ENCODE measurements at places on chromosomes 6 and 20. TPM values are rescaled to one million over a fixed set of nuclear protein-coding genes. Genes with fewer than 3 reads are reported as not detected.

DNA sequence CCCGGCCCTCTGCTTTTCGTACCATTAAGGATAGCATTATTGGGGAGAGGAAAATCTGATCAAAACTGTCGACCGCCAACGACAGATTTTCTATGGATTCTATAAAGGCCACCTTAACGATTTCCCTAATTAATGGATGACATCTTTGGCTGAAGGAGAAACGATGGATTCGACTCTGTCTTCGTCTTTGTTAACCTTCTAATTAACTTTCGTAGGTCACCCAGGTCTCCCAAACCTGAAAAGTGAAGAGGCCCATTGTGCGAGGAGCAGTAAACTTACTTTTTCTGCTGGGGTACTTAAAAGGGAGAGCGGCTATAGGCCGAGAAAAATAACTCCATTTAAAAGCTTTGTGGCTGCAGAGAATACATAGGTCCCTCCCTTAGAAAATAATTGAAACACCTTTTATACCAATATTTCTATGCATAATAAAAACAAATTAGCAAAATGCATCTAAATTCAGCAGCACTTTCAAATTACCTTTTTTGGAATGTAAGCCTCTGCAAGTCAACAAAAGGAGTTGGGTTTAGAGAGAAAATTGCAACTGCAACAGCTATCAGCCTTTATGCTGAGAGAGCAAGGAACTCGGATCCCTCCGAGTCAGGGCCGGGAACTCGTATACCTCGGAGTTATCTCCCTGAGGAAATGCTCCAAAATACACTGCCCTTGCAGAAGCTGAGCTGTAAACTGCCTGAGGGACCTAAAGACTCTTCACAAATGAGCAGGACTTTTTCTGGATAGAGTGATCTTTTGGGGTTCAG is 31.4 kb upstream of the NR2E1 start:
- no peak for DNase-seq

GRCh38 chr20:13874394-13875157 is 89.7 kb downstream of the NDUFAF5 start:
- DNase-seq, result no peak

DNA sequence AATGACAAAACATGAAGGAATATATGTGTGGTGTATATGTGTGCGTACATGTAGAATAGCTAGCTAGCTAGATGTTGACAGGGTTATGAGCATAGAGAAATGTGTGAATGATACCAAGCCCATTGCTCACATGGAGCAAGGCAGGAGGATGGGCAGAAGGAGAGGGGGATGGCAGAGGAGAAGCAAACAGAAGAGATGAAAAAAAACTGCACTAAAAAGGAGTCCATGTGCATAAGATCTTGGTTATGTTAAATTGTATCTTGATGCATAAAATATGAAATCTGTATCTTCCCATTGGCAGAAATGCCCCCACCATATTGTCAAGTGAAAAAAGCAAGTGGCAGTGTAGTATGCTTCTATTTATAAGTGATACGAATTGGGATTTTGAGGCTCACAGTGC is 125.1 kb downstream of the PRND start:
- no peak for DNase-seq

DNA sequence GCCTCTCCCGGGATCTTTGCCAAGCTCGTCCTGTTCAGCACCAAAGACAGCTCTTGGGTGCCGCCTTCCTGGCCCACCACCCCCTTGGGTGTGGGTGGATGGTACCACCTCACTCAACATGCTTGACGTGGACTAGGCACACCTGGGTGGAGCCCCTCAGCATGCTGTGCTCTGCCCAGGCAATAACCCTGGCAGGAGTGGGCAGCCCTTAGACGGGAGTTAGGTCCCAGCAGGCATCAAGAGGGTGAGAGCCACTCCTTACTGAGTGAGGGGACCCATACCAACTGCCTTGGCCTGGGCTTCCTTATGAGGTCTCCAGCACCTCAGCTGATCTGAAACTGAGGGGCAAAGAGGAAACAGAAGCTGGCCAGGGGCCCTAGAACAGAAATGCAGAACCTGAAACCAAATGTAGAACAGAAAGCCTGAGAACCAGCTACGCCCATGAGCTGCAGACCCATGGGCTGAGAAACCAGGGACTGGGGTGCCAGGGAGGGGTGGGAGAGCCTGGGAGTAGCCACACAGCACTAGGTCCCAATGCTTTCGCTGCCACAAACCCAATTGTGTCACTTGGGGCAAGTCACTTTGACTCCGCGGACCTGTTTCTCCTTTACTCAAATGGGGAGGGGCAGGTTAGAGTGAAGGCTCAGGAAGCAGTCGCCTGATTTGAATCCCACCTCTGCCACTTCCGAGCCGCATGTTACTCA is 2.0 kb downstream of the FGD2 start:
- DNase-seq, result no peak

DNA sequence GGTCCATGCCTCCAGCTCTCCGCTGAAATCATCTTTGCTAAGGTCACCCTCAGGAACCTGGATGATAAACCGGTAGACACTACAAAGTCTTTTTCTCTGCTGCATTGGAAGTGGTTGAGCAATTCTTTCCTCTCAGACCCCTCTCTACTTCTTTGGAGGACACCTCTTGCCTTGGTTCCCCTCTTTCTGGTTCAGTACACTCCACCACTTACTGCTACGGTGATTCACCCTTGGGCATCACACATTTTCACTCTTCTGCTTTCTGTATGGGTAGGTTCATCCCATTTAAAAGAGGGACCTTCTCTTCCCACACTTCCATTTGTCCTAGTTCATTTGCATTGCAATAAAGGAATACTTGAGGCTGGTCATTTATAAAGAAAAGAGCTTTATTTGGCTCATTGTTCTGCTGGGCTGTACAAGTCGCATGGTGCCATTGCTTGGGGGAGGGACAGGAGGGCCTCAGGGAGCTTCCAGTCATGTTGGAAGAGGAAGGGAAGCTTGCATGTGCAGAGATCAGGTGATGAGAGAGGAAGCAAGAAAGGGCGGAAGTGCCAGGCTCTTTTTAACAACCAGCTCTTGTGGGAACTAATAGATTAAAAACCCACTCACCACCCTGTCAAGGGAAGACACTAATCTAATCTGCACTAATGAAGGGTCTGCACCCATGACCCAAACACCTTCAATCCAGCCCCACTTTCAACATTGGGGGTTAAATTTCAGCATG is 149.7 kb upstream of the TMEM170B start:
- DNase-seq, result no peak

DNA sequence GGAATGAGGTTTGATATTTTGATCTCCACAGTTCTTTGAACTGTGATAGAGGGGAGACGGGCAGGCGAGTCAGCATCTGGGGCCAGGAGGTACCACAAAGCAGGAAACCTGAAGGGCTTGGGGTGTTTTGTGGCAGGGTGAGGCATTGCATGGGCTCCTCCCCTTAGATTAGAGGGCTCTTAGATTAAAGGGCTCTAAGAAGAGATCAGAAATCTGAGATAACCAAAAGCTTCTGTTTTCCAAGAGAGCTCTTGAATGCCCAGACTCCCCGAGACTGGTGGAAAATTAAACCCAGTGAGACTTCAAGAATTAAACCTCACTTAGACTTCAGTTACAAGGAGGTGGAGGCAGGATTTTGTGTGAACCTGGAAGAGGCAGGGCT is 2.4 kb upstream of the GPX5 start:
- no peak for DNase-seq

GRCh38 chr6:91273729-91274128 is 686.9 kb upstream of the MAP3K7 start:
- no peak for DNase-seq

GRCh38 chr6:70289299-70289698 is 13.6 kb downstream of the COL9A1 start:
- DNase-seq, result no peak

- no peak for DNase-seq
Observed at GRCh38 chr6:118280210-118280609, 267.9 kb upstream of the PLN start.

GRCh38 chr20:54619181-54619580 is 143.8 kb downstream of the DOK5 start:
- no peak for DNase-seq

- no peak for DNase-seq
Observed at GRCh38 chr20:31570735-31571617, 34.1 kb upstream of the ID1 start.

GRCh38 chr6:132007474-132008190 is 56.5 kb upstream of the CCN2 start:
- peak; percentile 46 for DNase-seq

DNA sequence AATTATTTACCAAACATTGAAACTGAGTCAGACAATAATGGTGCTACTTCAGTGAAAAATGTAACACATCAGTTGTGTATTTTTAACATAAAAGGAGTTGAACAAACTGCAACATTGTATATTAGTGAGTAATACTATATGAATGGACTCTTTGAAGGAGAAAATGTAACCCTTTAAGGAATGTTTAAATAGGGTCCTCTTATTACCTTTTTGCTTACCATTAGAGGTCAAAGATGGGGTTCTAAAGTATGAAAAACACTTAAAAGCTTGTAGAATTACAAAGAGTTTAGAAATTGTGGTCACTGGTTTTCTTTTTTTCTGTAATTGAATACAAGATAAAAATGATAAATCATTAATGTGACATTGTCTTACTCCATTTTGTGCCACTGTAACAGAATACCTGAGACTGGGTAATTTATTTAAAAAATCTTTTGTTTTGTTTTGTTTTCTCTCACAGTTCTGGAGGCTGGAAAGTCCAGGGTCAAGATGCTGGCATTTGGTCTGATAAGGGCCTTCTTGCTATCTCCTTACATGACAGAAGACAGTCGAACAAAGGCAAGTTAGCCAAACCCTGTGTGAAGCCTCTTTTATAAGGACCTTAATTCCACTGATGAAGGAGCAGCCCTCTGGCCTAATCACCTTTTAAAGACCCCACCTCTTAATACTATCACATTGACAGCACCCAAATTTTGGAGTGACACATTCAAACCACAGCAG is 43.2 kb downstream of the SESN1 start:
- DNase-seq, result no peak

- no peak for DNase-seq
Observed at GRCh38 chr20:6530779-6531315, 236.6 kb upstream of the BMP2 start.

DNA sequence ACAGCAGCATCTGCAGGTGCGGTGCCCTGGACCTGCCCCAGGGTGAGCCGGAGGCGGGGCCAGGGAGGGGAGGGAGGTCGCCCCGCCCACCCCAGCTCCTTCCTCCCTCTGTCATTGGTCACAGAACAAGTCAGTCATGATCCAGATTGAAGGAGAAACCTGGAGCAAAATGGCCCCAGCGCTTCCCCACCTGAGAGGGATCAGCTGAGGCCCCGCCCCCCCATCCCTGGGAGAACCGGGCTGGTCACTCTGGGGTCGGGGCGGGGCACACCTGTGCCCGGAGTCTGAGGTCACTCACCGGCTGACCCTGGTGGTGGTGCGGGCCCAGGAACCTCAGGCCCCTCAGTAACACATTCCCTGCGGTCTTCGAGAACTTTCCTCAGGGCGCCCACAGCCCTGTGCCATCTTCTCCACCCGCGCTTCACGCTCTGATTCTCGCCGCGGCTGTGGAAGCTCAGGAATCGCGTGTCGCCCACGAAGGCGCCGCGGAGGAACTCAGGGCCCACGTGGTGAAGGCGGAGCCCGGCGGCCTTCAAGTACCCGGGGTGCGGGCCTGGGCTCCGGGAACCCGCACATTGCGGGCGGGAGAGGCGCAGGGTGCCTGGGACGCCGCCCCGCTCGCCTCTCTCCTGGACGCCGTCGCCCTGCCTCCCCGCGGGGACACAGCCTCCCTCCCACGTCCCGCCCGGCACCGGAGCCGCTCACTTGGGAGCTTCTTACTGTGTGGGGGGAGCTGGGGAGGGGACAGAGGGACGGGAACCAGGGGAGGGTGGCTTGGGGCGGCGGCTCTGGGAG is 36.4 kb upstream of the HLA-C start:
- no peak for DNase-seq

CPXM1 gene
- total RNA-seq, result 0.50 TPM

DNA sequence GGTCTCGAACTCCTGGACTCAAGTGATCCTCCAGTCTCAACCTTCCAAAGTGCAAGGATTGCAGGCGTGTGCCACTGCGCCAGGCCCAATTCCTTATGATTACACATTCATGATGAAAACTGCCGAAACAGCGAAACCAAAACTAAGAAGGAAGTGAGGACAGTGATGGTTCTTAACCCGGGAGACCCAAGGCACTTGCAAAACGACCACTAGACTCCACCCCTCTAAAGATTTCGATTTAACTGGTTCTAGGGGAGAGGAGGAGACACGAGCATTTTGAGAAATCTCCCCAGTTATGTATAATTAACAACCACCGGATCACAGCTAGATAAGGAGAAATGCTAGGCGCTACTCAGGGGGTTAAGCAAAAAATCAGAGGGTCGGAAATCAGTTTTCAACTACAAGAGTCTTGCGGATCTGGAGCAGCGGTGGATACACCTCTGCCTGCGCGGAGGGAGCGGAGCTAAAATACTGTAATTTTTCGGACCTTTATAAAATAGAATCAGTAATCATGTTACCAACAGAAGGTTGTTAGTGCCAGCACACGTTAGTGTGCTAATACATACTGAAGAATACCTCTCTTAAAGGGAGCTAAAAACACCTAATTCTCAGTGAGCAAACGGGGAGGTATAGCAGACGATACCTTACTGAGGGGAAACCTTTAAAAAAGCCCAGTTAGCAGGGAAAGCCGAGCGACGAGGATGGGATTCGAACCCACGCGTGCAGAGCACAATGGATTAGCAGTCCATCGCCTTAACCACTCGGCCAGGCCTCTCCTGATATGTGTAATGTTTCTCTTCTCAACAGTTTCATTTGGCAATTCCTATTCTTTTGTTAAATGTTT is 60.0 kb upstream of the BTN3A2 start:
- peak; percentile 95 for DNase-seq

PTCRA gene
- not detected for total RNA-seq

ZNF311 gene
- 3.6 TPM for total RNA-seq

- no peak for DNase-seq
Observed at GRCh38 chr6:118939683-118940082, 4.7 kb upstream of the MCM9 start.

VSX1 gene
- total RNA-seq, result not detected

FOXF2 gene
- 29.3 TPM for total RNA-seq

OR2B2 gene
- not detected for total RNA-seq

OPRM1 gene
- total RNA-seq, result not detected

- no peak for DNase-seq
Observed at GRCh38 chr6:150486048-150486447, 113.6 kb upstream of the PLEKHG1 start.

GRCh38 chr6:43773050-43773979 is 3.3 kb downstream of the VEGFA start:
- peak; percentile 19 for DNase-seq

LRRC73 gene
- total RNA-seq, result 0.33 TPM

DNA sequence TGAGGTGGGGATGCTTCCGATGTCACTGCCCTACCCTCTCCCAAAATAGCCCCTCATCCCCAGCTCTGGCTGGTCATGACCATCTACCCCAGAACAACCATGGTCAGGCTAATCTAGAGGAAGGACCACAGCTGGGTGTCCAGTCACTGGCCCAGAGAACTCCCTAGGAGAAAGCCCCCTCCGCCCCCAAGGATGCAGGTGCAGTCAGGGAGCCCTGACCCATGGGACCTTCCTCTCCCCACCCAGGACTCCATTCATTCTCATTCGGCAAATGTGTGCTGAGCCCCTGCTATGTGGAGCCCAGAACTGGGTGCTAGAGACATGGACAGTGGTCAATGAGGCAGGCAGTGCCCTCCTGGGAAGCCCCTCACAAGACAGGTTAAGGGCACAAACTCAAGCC is 60.5 kb downstream of the JPH2 start:
- no peak for DNase-seq

All from fibroblast of lung (primary cell).